NCI-H1436 treated with DMSO at 0.1 percent for 48 hours (cell line): ENCODE measurements at places on chromosomes 4 and X.

DNA sequence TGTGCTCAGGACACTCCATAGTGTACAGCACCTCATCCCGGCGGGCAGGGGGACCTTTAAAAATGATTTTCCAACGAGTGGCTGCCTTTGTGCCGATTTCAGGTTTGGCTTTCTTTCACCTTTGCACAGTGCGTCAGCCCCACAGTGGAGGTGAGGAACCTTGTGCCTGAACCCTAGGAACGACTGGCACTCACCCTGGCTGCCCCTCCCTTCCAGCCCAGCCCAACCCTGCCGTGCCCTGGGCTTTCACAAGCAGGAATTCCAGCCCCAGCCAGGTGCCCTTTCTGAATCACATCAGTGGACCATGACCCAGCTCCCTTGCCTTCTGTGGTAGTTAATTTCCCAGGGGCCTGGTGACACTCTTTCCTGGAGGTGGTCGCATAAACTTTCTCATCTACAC lies 1.3 kb downstream of the TMEM164 start:
- no peak for DNase-seq

GRCh38 chrX:106484233-106484632 lies 127.5 kb upstream of the RADX start:
- DNase-seq, result peak; percentile 44

DNA sequence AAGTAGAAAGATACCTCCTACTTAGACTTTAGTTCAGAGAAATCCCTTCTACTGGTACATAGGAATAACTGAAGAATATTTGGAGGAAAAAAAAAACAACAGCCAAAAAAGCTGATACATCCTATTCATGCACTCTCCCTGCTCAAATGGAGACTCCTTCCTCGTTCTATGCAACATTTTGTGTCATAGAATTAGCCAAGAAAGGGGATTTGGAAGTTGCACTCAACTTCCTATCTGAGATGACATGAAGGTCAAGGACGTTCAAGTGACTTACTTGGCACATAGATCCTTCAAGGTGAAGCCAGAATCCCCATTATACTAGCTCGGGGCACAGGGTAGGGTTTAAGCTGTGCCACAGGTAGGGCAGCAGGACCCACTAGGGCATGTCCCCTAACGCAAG lies 56.2 kb upstream of the S100G start:
- no peak for DNase-seq

DNA sequence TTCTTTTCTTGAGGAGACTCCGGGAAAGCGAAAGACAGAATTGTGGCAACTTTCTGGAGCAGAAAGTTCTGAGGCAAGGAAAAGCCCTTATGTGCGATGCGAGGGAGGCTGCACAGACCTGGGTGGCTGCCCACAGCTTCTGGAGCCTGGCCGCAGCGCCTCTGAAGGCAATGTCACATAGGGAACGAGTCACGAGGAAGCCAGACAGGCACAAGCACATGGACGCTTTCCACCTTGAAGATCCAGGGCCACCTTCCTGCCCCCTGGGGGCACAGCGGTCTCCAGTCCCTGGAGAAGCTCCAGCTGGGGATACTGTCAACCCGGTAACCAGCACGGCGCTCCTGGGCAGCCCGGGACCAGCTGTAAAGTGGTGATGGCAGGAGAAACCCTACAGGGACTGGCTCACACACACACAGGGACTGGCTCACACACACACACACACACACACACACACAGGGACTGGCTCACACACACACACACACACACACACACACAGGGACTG lies 69.8 kb downstream of the MTNR1A start:
- no peak for DNase-seq

- DNase-seq, result no peak
Observed at GRCh38 chr4:173859091-173859713, 329.2 kb upstream of the HAND2 start.

DNA sequence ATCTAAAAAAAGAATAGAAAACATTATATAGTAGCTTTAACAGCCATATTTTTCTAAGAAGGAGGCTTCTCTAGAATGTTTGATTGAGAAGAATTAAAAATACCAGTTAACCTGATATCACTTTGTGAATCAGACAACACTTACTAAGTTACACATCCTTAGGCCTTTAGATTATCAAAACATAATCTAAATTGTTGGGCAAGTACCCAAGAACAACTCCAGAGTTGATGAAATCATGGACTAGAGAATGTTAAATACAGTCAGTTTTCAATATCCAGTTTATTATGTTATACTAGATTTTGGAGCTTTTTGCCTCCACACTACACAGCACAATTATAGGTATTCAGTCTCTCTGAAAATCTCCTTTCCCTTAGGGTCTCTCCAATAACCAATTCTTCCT lies 39.6 kb downstream of the ARL13A start:
- DNase-seq, result no peak

DNA sequence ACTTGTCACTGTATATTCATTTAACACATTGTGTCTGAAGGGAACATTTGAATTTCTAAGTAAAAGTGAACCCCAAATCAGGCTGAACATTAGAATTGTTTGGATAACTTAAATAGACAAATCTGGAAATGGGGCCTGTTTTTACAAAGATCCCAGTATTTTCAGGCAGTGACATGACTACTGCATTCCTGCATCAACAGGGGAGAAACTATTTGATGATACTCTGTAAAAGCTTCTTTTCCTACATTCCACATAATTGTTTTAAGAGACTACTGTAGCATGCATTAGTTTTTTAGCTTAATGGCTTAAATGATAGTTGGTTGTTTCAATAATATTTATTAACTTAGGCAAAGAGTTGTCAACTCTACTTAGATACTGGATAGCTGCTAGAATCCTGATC lies 127.0 kb downstream of the PDS5A start:
- DNase-seq, result no peak

- no peak for DNase-seq
Observed at GRCh38 chrX:3393581-3394111, 47.2 kb upstream of the MXRA5 start.

- no peak for DNase-seq
Observed at GRCh38 chrX:17081968-17082367, 135.5 kb downstream of the REPS2 start.

DNA sequence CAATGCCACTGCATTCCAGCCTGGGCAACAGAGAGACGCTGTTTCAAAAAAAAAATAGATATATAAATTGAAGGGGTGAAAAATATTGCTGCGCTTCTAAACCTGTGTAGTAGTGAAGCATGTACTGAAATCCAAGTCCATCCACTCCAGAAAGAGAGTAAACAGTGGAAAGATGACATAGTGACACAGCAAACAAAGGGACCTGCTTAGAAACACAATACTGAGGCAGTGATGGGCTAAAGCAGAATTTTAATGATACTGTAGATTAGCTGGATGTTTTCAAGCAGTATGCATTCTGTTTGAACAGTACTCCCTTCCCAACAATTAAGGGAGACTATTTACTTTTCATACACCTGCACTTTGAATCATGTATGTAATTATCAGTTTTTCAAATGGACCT lies 42.5 kb downstream of the TFDP3 start:
- DNase-seq, result no peak

GRCh38 chr4:37467223-37467622 lies 219.0 kb downstream of the RELL1 start:
- DNase-seq, result no peak
